ENCODE measurements at places on chromosomes 7 and 10. TPM values are rescaled to one million over a fixed set of nuclear protein-coding genes. Genes with fewer than 3 reads are reported as not detected.
A peak's percentile ranks its signal among the peaks of the same experiment; 100 is the strongest.

GRCh38 chr7:118662266-118662665 is 437.8 kb downstream of the ANKRD7 start:
- no peak for DNase-seq

DNA sequence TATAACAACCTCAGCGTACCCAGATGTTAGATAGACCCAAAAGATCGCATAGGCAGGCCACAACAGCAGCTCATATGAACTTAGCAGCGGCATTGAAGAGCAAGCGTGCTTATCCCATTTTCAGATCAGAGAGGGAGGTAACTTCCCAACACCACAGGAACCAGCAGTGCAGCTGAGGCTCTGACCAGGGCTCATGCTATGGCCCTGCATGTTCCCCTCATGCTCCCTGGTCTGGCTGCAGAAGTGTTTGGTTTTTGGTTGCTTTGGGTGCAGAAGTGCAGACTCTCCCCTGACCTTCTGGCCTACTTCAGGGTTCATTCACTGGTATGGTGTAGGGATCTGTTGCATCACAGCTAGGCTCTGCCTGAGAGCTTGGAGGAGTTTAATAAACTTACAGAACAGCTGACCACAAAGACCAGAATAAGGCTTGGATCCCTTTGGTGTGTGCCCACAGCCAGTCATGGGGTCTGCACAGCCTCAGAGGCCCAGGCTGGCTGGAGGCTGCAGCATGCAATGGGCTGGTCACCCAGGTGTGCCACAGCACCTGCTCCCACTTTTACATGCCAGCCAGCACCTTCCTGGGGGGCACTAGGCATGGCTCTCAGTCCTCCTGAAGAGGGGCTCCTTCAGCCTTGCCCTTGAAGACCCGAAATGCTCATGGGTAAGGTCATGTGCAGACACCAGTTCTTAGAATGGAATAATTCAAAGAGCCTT is 9.1 kb upstream of the CXCL12 start:
- no peak for DNase-seq

- no peak for DNase-seq
Observed at GRCh38 chr7:129959471-129960203, 6.9 kb upstream of the UBE2H start.

DNA sequence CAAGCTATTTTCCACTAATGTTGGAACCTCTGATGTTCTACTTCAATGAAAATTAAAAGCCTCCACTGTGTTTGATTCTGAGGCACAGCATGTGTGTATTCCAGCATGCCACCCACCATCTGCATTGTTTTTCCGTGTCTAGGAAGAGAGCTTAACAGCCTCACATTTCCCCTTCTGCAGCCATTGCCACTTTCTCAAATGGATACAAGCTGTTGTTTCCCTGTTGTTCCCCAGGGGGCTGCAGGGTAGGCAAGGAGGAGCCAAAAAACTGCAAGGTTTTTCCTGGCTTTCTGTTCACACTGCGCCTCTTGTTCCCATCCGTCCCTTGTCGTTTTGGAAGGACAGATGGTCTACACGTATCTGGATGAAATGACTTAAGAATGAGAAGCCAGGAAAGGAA is 72.3 kb upstream of the DNAJB12 start:
- peak; percentile 79 for DNase-seq

DNA sequence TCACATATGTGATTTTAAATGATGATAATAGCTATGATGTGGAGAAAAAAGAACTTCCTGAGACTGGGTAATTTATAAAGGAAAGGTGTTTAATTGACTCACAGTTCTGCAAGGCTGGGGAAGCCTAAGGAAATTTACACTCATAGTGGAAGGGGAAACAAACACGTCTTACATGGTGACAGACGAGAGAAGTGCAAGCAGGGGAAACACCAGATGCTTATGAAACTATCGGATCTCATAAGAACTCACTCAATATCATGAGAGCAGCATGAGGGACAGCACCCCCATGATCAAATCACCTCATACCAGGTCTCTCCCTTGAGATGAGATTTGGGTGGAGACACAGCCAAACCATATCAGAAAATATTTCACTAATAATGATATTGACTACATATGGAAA is 4.1 kb upstream of the LIPN start:
- no peak for DNase-seq

DNA sequence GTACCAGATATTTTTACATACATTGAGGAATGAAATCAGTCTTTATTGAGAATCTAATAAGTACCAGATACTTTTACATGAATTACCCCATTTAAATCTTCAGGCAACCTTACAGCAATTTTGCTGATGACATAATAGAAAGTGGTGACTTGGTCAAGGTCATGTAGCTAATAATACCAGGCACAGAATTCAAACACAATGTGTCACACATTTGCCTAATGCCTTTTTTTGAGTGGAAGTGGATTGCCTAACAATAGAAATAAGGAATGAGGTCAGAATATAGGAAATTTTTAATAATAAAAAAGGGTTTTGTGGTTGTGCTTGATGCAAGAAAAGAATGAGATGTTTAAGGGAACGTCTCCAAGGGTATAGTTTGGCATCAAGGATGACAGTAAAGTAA is 466.6 kb upstream of the IGFBP3 start:
- no peak for DNase-seq

DNA sequence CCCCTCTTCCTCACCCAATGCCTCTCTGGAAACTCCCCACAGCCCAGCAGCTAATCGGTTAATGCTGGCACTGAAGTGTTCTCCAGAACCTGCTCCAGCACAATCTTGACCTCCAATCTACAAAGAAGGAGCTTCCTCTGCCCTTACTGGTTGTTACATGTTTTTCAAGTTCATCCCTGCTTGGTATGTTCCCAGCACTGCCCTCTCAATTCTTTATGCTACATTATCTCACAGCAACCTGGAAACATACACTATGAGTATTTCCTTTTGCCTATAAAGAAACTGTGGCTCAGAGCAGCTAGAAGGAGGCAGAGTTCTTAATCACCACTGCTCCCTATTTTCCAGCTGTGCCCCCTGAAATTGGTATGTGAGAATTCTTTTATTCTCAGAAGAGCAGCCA is 84.1 kb upstream of the KMT2E start:
- DNase-seq, result no peak

- no peak for DNase-seq
Observed at GRCh38 chr7:157469181-157470016, 132.6 kb downstream of the DNAJB6 start.

GRCh38 chr10:93039721-93040120 is 20.9 kb upstream of the CYP26C1 start:
- peak; percentile 82 for DNase-seq

DNA sequence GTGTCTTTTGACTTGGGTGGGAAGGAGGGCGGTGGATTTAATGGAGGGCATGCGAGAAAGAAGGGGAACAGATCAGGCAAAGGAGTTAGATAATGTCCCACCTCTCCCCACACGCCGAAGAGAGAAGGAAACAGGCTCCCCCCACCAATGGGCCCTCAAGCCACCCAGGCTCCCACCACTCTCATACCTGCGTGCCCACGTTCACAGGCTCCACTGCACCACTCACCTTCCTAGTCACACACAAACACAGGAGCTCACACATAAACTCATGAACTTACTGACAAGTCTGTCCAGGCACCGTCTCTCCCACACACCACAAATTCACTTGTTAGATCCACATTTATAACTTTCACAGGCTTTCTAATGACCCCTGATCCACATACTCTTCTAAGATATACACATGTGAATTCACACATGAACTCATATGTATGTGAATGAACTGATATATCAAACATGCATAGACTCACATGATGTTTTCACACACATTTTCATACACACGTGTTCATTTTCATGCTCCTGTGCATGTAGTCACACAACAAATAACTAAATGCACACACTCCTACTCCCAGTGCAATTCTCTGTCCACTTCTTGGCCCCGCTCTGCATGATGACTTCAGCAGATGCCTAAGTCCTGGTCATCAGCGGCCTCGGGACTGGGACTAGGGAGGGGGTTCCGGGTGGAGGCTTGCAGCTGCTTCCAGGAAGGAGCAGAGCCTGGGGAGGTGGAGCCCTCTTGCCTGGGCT is 1.5 kb downstream of the LZTS2 start:
- DNase-seq, result no peak

DNA sequence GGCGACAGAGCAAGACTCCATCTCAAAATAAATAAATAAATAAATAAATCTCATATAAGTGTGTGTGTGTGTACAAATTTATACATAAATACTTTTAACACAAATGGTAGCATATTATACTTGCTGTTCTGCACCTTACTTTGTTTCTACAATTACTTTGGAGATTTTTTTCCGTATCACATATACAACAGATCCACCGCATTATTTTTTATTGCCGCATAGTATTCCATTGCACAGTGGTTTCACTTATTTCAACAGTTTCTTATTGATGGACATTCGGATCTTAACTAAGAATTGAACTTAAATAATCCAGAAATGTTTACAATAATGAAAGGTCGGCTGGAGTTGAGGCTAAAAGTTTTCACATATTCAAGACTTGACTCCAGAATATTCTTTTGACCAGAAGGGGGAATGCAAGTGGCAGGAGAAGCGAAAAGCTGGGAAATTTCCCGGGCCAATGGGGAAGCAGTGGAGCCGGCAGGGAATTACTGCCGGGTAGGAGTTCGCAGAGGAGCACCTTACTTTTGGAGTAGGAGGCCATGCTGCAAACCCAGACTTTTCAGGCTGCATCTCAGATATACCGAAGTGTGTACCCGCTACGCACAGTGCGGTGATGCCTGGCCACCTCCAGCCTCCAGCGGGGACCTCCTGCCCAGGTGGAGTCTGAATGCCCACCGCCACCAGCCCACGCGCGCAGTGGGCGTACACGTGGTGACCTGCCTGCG is 415 bp upstream of the CNNM1 start:
- peak; percentile 40 for DNase-seq

DNA sequence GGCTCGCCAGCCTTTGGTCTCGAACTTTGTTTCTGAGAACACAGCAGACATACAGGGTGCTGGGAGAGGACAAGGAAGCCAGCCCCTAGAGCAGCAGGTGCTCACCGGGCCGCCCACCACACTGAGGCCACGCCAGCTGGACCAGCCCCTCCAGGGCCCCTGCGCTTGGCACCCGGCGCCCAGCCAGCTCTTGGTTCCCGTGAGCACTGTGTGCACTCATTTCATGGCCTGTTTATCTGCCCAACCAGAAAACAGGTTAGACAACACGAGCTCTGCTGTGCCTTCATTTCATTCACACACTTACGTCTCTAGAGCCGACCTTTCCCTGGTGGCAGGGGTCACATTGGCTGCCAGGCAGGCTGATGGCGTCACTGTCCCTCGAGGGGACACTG is 104.0 kb downstream of the CYTH3 start:
- no peak for DNase-seq

DNA sequence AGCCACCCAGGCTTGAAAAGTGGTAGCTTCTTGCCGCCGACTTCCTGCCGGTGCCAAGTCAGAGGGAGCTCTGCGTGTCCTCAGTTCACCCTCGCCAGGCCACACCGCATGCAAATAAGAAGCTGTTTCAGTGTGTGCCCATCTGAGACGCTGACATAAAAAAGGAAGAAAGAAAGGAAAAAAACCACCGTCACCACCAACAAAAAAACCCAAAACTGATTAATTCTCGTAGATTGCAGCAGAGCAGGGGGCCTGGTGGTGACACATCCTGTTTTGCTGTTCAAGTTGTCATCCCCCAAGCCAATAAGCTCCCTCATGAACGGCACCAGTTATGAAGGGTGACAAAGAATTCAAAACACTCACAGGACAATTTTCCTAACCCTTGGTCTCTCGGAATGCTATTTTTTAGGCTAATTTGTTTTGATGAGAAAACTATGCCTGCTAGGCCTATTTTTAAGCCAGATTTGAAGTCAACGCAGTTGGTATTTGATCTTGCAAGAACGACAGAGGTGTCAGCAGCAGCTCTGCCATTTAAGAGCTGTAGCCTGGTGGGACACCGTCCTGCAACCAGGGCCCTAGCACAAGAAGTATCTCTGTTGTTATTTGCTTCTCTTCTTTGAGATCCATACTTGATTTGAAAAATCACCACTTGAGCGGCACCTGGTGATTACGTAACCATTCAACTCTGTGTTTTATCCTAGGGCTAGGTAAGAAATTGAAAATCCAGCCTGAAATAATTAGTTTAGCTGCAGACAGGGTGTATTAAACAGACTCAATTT is 145.6 kb downstream of the PFKFB3 start:
- DNase-seq, result no peak

GRCh38 chr10:89129911-89130310 is 77.2 kb downstream of the CH25H start:
- DNase-seq, result no peak

GRCh38 chr7:1140476-1141104 is 19.4 kb downstream of the ZFAND2A start:
- DNase-seq, result no peak

DNA sequence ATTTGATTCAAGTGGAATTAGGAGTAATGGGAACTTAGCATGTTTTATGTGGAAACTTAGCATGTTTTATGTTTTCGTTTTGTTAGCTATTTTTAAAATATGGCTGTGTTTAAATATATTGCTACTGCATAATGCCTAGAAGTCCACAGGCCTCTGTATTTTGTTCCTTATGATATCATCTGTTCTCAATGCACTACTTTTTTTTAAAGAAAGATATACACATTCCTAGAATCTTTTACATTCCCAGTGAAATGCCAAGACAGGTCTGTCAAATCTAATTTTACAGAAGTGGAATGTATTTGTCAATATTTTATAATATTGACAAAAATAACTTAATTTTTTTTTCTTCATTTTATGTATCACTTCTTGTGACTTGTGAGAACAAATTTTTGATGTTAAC is 51.6 kb downstream of the ST7 start:
- no peak for DNase-seq

GRCh38 chr10:72009425-72010081 is 45.4 kb downstream of the CHST3 start:
- peak; percentile 53 for DNase-seq

DNA sequence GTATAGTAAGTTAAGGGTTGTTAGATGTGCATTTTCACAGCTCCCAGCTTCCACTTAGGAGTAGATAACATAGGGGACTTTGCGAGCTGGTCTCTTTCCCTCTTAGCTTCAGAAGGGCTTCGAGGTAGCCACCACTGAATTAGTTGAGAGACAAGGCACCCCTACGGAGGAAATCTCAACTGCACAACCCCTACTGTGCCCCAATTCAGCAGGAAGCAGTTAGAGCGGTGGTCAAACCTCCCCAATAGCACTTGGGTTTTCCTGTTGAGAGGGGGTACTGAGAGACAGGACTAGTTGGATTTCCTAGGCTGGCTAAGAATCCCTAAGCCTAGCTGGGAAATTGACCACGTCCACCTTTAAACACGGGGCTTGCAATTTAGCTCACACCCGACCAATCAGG is 1.1 kb upstream of the HERPUD2 start:
- DNase-seq, result peak; percentile 6

- DNase-seq, result no peak
Observed at GRCh38 chr7:82105463-82105862, 335.6 kb upstream of the HGF start.

- no peak for DNase-seq
Observed at GRCh38 chr10:92593619-92594588, 974 bp downstream of the KIF11 start.

GRCh38 chr7:156816943-156817572 is 75.9 kb downstream of the LMBR1 start:
- DNase-seq, result no peak

GRCh38 chr10:125734823-125735222 is 15.3 kb downstream of the EDRF1 start:
- peak; percentile 25 for DNase-seq

Gene SNX10
- 17.8 TPM for total RNA-seq

Gene OGDHL
- 15.5 TPM for total RNA-seq

Gene TMEM225B
- not detected for total RNA-seq

Gene LIPK
- total RNA-seq, result not detected

Gene PIK3AP1
- total RNA-seq, result 2.3 TPM

Gene STEAP2
- total RNA-seq, result 20.9 TPM

Gene KCNIP2
- total RNA-seq, result 2.9 TPM
